Stimulated activated CD4-positive, alpha-beta T cell treated with anti-CD3 and anti-CD28 coated beads, TNF-alpha, amount 100 ng/mL, for 48 hours (primary cell): ENCODE measurements at places on chromosomes 12 and 14.

DNA sequence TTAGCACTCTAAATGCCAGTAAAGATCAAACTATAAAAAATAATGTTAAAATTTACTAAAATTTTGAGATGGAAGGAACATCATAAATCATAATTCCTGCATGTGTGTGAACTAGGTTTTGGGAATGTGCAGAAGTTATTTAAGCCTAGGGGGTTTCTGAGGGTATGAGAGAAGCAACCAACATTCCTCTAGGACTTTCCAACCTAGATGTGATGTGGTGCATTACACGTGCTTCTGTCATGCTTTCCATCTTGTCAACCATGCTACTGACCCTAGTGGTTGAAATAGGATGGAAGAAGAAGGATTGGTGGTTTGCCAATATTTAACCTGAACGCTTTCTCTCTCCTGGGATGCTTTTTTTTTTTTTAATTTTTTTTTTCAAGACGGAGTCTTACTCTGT, 209.3 kb downstream of the AEBP2 start:
- no peak for DNase-seq

DNA sequence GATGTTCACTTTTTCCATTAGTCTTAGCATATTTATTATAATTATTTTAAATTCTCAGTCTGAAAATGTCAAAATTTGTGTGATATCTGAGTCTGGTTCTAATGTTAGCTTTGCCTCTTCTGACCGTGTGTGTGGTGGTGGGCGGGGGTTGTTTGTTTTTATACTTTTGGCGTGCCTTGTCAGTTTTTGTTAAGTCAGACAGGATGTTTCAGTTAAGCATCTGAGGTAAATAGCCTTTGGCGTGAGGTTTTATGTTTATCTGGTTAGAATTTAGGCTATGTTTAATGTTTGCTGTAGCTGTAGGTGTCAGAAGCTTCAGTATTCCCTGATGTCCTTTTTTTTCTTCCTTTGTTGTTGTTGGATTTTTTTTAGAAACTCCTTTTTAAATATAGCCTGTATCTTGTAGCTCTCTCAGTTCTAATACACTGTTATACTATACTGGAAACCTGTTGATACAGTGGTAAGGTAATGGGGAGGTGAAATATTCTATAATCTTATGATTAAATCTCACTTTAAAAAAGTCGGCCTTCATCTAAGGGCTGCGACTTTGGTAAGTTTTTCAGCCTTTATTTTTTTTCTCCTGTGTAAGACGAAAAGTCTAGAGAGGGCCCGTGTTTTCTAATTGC, 111.6 kb downstream of the SCAF11 start:
- DNase-seq = no peak

DNA sequence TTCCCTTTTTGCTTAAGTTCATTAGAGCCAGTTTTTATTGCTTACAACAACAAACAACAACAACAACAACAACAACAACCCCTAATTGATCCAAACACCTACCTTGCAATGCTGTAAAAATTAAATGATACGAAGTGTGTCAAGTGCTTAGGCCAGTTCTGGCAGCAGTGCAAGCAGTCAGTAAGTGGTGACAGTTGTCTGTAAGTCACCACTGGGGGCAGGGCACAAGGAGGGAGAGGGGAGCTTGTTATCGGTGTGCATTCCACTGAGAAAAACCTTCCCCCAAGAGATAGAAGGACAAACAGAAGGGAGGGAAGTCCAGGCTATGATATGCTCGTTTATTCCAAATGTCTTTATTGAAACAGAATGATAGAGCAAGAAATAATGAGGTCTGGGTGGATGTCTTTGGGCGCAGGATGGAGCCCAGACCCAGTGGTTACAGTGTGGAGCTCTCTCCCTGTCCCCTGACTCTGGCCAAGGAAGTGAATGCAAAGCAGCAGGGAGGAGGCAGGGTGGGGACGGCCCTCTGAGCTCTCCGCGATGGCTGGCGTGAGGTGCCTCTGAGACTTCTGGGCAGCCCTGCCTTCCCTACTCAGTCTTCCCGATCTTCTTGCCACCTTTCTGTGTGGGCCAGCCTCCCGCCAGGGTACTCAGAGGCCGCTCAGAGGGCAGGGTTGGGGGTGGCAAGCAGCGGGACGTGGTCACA, 6.5 kb downstream of the SLC22A17 start:
- no peak for DNase-seq

- no peak for DNase-seq
Observed at GRCh38 chr12:125455556-125455955, 390.3 kb downstream of the AACS start.

- no peak for DNase-seq
Observed at GRCh38 chr14:91125271-91125660, 11.4 kb downstream of the DGLUCY start.

GRCh38 chr12:59452746-59453145, 143.1 kb upstream of the SLC16A7 start:
- no peak for DNase-seq

DNA sequence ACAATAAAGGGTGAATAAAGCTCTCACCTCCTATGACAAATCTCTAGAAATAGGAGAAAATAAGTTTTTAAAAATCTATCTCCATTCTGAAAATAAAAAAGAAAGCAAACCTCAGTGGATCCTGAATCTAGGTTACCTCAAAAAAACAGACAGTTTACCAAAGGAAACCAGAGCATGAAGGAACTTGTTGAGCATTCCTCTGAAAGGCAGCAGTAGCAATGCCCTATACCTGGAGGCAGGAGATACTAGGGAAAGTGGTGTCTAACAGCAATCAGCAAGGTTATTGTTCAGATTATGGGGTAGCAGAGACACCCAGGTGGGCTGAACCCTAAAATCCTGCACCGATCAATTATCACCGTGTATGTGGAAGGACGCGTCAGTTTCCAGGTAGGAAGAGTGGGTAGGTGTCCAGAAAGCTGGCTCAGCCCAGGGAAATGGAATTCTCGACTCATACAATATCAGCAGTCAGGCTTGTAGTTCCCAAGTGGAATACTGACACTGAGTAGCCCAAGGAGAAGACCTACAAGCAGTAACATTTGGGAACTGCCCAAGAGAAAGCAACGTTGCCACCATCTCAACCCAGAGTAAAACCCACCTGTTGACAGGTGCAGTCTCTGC, 128.3 kb downstream of the ST8SIA1 start:
- no peak for DNase-seq

DNA sequence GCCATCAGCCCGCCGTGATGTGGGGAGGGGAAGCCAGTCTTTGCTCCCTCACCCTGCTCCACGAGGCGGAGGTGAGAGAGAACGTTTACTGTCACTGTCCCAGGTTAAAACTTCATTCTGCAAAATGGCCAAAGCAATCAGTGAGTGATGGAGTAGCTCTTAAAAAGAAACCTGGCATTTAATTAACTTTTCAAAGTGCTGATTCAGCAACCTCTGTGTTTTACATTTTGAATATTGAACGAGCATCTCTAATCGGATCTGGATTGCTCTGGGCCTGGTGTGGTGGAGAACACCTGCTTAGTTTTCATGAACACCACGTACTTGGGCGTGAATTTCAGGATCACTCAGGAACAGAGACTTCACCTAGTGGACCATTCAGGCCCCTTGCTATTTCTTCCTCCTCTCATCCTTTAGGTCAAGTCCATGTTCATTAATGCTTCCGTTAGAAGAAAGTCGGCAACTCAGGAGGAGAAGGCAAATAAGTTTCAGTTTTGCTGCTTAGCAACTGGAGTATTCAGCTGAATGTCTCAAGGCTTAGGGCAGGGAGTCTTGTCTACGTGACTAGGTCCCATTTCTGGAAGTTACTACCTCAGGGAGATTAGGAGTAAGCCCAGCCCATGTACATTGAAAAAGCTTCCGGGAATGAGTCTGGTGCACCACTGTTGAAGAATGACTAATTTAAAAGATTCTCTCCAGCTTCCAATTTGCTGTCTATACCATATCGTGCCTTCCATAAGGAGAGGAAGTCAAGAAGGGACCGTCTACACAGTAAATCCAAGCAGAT, 68.2 kb downstream of the IFT43 start:
- DNase-seq = no peak

GRCh38 chr14:56099081-56099797, 19.0 kb upstream of the PELI2 start:
- DNase-seq = no peak

DNA sequence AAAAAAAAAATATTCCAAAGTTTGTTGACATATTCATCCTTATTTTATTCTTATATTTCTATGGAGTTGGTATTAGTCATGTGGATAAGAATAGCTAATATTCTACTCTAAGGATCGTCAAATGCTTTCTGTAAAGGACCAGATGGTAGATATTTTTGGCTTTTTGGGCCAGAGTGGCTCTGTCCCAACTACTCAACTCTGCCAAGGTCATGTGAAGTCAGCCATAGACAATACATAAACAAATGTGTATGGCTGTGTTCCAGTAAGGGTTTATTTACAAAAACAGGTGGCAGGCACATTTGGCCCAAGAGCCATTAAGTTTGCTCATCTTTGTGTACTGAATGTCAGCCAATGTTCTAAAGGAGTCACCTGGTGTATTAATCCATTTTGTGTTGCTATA, 131.8 kb downstream of the TBX5 start:
- DNase-seq = no peak

DNA sequence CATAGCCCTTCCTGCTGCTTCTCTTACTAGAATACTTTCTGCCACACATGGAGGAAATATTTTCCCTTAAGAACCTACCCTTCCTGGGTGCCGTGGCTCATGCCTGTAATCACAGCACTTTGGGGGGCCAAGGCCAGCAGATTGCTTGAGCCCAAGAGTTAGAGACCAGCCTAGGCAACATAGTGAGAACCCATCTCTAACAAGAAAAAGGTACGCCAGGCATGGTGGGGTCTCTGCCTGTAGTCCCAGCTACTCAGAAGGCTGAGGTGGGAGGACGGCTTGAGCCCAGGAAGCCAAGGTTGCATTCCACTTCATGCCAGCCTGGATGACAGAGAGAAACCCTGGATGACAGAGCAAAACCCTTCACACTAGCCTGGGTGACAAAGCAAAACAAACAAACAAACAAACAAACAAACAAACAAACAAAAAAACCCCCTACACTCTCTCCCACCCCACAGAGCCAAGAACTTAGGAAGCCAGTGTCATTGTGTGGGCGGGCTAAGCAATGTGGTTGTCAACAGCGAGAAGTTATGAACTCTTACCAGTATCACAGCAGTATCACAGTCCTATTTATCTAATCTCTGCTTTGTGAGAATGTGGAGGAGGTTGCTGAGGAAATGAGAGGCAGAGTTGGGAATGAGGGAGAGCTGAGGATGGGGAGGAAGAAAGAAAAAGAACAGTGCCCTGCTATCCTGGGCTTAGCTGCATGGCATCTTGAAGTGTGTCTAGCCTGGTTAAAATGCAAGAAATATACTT, 53.8 kb upstream of the CLEC14A start:
- no peak for DNase-seq

- no peak for DNase-seq
Observed at GRCh38 chr12:11563785-11564739, 85.4 kb upstream of the ETV6 start.

DNA sequence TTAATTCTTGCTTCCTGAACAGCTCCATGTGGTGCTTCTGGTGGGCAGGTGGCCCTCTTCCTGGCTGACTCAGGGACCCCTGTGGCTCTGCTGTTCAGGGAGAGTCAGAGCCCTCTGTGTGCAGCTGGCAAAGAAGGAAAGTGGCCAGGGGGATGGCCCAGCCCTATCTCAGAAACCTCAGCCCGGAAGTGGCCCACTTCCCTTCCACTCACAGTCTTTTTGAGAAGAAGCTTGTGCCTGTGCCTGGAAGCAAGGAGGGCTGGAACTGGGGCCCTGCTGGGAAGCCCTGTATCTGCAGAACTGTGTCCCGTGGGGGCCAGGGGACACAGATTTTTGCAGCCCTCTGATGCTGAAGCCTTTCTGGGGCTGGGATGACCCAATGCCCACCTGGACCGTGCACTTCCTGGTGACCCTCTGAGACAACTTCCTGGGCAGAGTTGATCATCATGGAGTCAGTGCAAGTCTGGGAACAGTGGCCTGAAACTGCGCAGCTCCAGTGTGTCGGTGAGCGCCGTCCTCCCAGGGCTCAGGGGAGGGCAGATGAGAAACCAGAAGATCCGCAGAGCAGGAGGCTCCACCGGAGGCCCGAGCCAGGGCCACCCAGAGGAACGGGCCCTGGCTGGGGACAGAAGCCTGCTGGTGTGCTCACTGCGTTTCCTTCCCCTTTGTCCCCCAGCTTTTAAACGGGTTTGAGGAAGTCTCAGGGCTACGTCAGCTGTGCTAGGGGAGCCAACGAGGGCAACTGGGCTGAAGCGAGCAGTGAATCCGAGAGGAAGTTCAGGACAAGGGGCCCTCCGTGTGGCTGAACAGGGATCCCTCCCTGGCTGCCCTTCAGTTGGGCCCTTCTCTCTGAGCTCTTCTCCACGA, 217.4 kb upstream of the RTL1 start:
- no peak for DNase-seq

- DNase-seq = no peak
Observed at GRCh38 chr12:19138551-19138950, 9.0 kb downstream of the PLEKHA5 start.

GRCh38 chr12:67981287-67982162, 7.7 kb upstream of the IFNG-AS1 start:
- no peak for DNase-seq

DNA sequence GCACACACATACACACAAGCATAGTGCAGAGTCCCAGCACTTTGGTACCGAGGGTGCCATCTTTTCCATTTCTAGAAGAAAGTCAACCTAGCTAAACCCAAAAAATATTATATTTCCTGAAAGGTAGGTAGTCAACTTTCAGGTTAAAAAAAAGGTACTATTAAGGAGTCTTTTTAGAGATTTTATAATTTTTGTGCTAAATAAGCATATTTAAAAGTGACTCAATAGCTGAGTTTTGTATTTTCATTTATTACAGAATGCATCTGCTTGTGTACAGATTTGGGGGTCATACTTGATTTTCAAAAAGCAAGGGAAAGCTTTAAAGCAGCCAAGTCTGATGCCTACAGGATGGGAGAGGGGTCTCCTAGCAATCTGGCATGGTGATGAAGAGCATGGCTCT, 34.6 kb downstream of the DCAF5 start:
- no peak for DNase-seq

GRCh38 chr14:96050482-96050881, 11.3 kb downstream of the C14orf132 start:
- no peak for DNase-seq

DNA sequence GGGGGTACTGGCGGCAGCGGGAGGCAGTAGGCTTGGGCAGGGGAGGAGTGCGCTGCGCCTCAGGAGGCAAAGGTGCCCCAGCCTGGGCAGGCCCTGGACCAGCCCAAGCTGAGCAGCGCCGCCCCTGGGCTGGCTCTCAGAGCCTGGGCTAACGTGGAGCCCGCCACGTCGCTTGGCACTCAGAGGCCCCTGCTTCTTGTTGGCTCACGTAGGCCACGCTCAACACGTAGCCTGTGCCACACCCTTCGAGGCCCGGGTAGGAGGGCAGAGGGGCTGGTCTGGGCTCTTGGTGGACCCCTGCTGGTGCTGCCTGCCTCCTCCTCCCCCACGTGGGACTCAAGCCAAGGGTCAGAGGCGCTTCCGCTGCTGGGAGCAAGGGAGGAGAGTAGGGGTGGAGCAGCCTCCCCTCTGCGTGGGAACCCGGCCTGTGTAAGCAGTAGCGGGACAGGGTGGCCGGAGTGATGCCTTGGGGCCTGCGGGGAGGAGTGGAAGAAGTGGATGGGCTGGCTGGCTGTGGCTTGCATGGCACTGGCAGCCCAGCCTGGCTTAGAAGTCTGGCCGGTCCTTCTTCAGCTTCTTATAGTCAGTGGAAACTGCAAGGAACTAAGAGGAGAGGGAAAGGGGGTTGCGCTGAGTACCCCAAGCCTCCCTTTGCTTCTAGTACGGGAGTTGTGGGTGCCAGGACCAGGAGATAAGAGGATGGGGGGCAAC, 5.7 kb downstream of the SHMT2 start:
- no peak for DNase-seq
